CD4-positive, alpha-beta T cell treated with Interleukin-17A for 1 hour (primary cell): ENCODE measurements at places on chromosomes 12 and 14.

DNA sequence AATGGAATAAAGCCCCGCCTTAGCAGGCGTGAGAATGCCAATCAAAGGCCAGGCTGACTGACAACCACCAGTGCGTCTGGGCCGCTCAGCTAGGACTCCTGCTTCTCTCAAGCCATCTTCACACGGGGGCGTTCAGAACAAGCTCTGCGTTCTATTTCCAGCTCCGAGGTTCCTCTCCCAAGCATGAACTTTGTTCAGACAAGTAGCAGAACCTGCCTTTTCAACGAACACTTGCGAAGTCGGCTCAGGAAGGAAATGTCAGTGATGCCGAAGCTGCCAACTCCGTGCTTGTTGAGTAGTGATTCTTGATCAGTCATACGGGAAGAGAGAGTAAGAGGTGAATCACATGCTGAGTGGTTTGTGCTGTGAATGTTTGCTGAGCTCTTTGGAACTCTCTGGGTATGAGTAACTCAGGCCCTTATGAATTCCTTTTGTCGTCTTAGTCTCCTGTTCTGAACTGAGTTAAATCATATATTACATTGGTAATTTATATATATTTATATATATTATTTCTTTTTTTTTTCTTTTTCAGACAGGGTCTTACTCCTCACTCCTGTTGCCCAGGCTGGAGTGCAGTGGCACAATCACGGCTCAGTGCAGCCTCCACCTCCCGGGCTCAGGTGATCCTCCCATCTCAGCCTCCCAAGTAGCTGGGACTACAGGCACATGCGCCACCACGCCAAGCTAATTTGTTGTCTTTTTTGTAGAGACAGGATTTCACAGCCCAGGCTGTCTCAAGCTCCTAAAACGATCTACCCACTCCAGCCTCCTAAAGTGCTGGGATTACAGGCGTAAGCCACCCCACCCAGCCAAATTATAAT, 29.4 kb upstream of the BCL7A start:
- peak; percentile 30 for DNase-seq

GRCh38 chr12:31308116-31308515, 17.8 kb downstream of the SINHCAF start:
- DNase-seq = no peak

GRCh38 chr14:40053416-40053815, 621.2 kb upstream of the FBXO33 start:
- no peak for DNase-seq

DNA sequence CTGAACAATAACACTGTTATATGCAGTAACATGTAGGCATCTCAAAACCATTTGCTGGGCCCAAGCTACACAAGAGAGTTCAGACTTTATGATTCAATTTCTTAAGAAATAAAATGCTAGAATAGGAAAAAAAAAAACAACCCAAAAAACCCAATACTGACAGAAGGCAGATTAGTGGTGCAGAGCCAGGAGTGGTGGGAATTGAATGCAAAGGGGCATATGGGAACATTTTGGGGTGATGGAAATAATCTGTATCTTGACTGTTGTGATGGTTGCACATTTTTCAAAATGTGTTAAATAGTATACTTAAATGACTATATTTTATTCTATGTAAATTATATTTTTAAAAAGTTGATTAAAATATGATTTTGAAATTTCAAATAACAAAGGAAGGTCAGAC, 23.4 kb upstream of the FGF6 start:
- DNase-seq = no peak

DNA sequence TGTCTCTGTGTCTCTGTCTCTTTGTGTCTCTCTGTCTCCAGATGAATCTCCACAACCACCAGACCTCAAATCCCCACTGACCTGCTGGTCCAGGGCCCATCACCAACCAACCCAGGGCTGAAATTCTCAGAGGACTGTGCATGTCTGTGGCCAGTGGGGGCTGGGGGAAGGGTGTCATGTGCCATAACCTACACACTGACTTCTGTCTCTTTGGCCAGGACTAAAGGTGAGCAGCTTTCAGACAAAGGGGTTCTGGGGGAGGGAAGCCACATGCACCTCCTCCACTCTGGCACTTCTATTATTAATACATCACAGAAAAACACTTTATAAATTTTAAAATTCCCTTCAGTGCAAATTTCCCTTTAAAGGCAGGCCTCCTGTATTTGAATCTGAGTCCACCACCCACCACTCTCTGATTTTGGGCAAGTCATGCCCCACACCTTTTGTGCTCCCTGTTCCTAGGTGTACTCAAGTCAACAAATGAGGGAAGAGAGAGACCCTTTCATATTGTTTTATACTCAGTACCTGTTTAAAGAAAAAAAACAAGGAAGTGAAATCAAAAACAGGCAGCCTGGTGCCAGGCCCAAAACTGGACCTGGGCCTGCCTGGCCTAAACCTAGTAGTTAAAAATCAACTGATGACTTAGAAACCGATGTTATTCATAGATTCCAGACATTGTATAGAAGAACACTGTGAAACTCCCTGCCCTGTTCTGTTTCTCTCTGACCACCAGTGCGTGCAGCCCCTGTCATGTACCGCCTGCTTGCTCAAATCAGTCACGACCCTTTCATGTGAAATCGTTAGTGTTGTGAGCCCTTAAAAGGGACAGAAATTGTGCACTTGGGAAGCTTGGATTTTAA, 80.2 kb downstream of the TUNAR start:
- DNase-seq = no peak

DNA sequence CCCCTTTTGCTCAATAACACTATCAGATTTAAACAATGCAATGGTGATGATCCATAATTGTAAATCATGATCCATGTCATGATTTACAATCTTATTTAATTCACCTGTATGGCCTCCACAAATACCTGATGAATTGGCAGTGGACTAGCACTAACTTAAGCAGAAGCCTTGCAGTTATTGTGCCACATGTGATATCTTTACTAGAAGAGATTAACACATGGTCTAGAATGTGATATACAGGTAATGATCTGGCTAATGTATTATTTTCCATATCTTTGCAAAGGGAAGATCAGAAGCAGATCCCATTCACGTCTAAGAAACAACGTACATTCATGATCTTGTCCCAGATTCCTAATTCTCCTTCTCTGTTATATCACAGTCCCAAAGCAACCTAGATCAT, 66.0 kb downstream of the EGLN3 start:
- DNase-seq = no peak

DNA sequence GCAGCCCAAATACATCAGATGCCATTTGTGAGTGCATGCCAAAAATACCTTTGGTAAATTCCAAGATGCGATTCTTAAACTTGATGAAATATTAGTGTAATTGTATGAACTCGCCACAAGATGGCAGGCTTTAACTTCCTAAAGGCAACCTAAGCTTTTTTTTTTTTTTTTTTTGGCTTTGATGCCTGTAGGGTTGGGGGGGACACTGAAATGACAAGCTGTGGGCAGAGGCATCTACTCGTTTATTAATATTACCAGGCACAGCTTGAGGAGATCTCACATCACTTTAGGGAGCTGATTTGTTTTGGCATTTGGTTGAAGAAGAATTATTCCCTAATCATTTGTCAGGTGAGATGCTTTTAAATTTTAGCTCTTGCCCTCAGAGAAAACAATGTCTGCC, 126.7 kb upstream of the CCDC196 start:
- DNase-seq = peak; percentile 52

GRCh38 chr14:75063013-75063412, 811 bp downstream of the ACYP1 start:
- no peak for DNase-seq

DNA sequence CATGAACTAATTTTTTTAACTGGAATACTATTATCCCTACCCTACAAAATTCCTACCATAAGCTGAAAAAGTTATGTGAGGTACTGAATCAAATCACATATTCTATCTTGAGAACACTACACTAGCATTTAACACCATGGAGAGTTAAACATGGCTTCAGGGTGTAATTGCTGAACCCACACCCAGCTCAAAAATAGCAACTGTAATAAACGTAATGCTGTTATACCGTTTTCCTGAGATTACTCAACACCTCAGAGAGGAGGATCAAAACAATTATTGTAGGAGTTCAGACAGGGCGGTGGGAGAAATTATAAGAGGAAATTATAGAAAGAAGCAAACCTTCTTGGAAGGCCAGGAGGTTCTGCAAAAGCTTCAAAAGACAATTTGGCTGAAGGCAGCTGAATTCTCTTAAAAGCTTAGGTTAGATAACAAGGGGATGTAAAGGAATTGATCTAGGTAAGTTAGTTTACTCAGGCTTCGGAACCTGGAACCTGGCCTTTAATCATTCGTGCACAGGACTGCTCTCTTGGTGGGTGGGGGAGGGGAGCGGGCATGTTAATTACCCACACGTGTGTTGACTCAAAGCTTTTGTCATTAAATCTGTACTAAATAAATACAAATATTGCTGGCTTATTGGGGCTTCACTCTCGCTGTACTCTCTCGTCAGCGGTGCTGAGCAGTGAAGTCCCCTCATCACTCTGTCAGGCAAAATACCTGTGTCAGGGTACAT, 12.1 kb upstream of the IPO8 start:
- no peak for DNase-seq

DNA sequence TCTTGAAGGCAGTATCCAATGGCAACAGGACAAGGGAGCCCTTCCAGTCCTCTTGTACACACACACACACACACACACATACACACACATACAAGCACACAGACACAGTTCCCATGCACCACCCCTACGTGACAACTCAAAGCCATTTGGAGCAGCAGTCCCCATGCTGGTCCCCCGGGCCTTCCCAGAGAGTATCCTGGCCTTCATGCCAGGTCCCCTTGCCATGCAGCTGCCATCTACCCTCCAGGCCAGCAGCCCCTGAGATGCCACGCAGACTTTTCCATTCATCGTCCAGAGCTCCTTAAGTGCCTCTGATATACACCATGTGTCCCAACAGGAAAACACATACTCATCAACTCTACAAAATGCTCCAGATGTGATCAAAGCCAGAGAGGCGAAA, 159.5 kb downstream of the ANO2 start:
- DNase-seq = no peak
